ENCODE measurements at places on chromosomes 2 and 18.

DNA sequence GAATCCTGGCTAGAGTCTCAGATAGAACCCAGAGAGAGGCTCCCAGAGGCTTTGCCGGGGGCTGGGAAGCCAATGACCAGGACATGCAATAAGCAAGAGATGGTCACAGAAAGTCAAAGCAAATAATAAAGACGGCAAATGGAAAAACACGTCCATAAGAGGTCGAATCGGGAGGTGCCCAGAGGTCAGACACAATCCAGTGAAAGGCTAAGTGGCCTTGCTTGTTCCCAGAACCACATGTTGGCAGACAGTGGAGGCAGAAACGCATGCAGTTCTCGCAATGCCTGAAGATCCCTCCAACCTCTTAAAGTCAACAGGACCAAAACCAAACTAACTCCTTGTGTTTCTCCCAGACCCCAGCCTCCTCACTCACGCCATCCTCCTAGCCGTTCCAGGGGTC lies 3.0 kb downstream of the CYB5A start:
- no peak for DNase-seq

- peak; percentile 73 for DNase-seq
Observed at GRCh38 chr2:62505750-62506420, at the start of gene TMEM17. Gene TMEM17 (minus strand): TSS chr2:62506195. CDS start chr2:62506129, 66 bp downstream.

DNA sequence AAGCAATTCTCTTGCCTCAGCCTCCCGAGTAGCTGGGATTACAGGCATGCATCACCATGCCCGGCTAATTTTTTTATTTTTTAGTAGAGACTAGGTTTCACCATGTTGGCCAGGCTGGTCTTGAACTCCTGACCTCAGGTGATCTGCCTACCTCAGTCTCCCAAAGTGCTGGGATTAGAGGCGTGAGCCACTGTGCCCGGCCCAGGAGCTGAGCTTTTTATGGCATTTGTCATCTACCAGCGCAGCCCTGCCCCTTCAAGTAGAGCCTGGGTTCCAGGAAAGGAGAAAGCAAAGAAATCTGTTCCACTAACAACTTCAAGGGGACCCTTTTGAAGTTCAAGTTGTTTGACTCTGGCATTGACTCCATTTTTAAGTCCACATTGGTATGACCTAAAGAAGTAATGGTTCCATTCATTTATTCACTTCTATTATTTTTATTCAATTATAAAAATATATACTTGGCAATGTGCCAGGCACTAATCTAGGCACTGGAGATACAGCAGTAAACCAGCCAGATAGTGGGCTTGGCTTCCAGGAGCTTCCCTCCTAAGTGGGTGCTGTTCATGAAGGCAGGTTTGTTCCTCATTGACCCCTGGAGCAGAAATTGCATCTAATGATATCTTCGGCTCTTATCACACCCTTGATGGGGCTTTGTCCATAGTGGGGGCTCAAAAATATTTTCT lies 8.0 kb upstream of the SFTPB start:
- no peak for DNase-seq

DNA sequence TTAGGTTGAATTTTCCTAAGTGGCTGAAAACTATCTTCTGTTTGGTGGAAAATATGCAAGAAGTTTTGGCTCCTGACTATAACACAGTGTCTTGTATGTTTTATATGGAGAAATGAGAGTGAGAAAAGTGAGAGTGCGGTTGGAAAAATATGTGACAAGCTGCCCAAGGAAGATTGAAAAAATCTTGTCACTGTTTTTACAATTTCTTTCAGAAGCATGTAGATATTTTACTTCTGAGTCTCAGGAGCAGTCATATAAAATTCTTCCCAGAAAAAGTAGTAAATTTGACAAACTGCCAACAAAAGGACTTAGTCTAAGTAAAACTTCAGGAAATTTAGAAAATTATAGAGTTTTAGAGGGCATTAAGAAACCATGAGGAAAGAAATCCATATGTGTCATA lies 19.4 kb upstream of the RMND5A start:
- no peak for DNase-seq

DNA sequence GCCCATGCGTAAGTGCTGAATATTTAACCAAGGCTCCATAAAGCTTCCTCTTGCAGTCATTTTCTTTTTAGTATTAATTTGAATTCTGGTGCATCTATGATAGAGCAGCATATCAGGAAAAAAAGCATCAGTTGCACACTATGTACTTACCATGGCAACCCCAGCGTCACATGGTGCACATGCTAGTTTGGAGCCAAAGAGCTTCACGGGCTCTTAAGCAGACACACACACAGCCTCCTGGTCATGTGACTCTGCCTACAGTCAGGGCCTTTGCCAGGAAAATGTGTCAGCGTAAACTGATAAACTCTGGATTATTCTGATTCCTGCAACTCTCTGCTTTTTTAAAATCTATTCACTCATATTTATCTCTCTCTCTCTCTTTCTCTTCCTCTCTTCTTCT lies 30.2 kb downstream of the NYAP2 start:
- peak; percentile 82 for DNase-seq

DNA sequence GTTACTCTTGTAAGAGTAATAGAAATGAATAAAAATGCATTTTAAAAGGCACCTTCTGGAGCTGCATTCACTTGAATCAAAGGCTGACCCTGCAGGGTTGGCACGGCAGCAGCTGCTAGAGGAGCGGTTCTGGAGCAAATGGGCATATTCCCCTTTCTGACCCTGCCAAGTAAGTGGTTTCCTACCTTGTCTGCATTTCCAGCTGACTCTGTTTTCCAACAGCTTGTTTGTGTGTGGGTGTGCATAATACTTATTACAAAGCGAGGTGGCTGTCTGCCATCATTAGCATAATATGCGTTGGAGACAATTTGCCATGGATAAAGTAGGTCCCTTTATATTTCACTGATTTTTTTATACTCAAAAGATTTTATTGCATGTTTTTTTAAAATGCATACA lies 21.3 kb upstream of the TTN start:
- DNase-seq = no peak
